ENCODE measurements at places on chromosomes 1 and 21.

DNA sequence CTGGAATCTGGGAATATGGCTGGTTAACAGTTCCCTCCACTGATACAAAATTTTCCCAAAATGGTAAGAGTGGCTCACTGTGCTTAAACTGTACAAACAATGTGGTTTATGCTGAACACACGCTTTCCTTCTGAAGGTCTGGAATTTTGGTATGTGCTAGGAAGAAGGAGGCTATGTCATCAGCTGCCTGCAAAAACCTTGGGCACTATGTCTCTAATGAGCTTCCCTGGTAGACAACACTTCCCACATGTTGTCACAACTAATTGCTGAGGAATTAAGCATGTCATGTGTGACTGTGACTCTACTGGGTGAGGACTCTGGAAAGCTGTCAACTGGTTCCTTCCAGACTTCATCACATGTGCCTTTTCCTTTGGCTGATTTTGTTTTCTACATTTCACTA lies 29.2 kb downstream of the IPP start:
- DNase-seq = no peak

- DNase-seq = no peak
These were observed 235.8 kb downstream of the COL11A1 start for GRCh38 chr1:102872526-102872925.

- DNase-seq = peak; percentile 89
These were observed 2.9 kb upstream of the S100A2 start for GRCh38 chr1:153568367-153569099.

DNA sequence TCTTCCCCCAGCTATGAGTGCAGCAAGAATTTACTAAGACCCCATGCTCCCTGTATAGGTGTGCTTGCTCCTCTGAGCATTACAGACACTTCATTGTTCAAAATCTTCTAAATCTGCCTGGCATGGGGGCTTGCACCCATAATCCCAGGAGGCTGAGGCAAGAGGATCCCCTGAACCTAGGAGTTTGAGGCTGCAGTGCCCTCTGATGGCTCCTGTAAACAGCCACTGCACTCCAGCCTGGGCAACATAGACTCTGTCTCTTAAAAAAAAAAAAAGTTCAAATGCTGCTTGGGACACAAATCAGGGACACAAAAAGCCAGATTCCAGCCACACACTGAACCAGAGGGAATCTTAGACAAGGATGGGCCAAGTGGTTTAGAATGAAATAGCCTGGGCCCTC lies 3.4 kb upstream of the ACOT7 start:
- DNase-seq = no peak

GRCh38 chr1:171210355-171210754 lies 25.3 kb downstream of the FMO2 start:
- DNase-seq = no peak

DNA sequence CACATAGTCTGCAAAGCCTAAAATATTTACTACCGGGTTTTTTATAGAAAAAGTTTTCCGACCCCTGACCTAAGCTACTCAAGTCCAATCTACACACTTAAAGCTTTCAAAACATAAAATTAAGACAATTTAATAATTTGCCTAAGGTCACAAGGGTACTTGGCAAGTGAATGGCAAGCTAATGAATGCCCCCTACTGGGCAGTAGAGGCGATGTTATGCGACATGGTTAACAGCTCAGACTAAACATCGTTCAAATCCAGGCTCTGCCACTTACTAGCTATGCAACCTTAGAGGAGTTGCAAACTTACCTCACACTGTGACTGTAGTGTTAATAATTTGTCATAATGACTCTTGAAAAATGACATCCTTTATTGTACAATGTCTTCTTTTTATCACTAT lies 317.2 kb upstream of the NFIA start:
- DNase-seq = no peak

Measured in hematopoietic multipotent progenitor cell treated with erythropoietin and hydrocortisone succinate and interleukin-3 and kit ligand, for 17 days (in vitro differentiated cells).